ENCODE measurements at places on chromosomes 16 and 17.

GRCh38 chr16:21179983-21180365 lies 21.5 kb downstream of the LDAF1 start:
- DNase-seq: no peak

DNA sequence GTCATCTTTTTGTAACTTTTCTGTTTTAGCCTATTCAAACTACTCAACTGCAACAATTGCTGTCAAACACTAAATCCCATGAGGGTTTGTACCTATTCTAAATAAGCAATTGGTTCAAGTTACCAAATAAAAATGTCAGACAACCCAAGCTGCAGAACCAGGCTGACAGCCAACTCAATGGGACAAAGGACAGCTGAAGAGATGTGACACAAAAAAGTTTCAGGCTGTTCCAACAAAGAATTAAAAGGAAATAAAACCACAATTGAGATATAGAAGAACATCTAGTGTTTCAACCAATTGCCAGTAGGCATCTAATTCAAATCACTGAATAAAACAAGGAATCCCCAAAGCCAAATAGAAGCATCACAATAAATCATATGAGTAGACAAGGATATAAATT lies 49.3 kb downstream of the GRB7 start:
- no peak for DNase-seq

- DNase-seq: no peak
Observed at GRCh38 chr17:71203953-71204352, 916.9 kb upstream of the SOX9 start.

GRCh38 chr16:14196011-14196410 lies 124.9 kb downstream of the MRTFB start:
- no peak for DNase-seq

- DNase-seq: no peak
Observed at GRCh38 chr17:1041746-1042145, 44.8 kb downstream of the TIMM22 start.

- no peak for DNase-seq
Observed at GRCh38 chr16:29985271-29985811, 10.1 kb downstream of the HIRIP3 start.

DNA sequence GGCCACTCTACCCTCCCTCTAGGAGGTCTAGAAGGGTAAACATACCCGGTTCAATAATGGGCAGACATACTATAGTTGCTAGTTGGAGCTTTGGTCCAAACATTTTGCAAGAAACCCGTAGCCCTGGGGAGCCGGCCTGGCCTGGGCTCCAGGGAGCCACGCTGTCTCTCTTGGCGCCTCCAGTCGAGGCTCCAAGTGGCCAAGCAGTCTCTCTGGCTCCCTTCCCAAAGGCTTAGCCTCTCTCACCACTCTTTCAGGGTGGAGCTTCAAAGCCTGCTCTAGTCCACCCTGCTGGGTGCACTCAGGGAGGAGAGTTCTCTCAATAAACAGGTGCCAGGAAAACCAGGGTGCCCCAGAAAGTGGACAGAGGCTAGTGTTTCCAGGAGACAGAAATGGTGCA lies 32.2 kb downstream of the RCVRN start:
- DNase-seq: no peak

- no peak for DNase-seq
Observed at GRCh38 chr16:56298948-56299596, 107.8 kb downstream of the GNAO1 start.

DNA sequence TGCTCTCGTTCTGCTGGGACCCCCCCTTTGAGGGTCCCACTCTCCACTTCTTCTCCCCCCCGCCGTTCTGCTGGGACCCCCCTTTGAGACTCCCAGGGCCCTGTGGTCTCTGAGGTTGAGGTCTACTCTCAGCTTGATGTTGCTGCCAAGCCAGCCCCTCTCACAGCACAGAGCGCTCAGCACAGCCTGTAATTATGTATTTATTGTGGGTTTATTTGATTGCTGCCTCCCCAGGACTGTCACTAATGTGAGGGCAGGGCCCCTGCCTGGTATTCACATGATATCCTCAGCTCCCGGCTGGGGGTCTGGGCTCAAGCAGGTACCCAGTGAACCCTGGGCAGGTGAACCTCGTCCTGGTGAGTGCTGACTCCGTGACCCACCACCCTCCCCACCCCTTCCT lies 35.4 kb downstream of the ACTG1 start:
- DNase-seq: no peak

All from AG10803 (cell line).